ENCODE measurements at places on chromosomes 3 and 15. TPM values are rescaled to one million over a fixed set of nuclear protein-coding genes. Genes with fewer than 3 reads are reported as not detected.

EPB42 gene
- not detected for total RNA-seq

GREM1 gene
- 0.66 TPM for total RNA-seq

PLXNB1 gene
- 35.6 TPM for total RNA-seq

MESP2 gene
- total RNA-seq: 0.20 TPM

SLC28A2 gene
- not detected for total RNA-seq

CIDEC gene
- not detected for total RNA-seq

RSL24D1 gene
- 149 TPM for total RNA-seq

ARPP19 gene
- total RNA-seq: 163 TPM

AQP9 gene
- total RNA-seq: 0.12 TPM

APOD gene
- 0.76 TPM for total RNA-seq

SHISA5 gene
- total RNA-seq: 104 TPM

SLC28A1 gene
- total RNA-seq: not detected

Measured in HCT116 (cell line).